ENCODE measurements at places on chromosomes 4 and X.

DNA sequence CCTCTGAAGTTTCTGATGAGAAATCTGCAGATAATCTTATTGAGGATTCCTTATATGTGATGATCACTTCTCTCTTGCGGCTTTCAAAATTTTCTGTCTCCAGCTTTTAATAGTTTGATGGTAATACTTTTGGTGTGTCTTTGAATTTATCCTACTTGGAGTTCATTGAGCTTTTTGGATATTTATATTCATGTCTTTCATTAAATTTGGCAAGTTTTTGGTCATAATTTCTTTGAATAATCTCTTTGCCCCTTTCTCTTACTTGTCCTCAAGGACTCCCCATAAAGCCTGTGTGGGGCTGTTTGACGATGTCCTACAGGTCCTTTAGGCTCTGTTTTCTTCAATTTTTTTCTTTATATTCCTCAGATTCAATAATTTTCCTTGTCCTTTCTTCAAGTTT, 11.3 kb upstream of the FAM47E start:
- no peak for DNase-seq

- DNase-seq: no peak
These were observed 104.5 kb upstream of the GATB start for GRCh38 chr4:151865312-151865711.

DNA sequence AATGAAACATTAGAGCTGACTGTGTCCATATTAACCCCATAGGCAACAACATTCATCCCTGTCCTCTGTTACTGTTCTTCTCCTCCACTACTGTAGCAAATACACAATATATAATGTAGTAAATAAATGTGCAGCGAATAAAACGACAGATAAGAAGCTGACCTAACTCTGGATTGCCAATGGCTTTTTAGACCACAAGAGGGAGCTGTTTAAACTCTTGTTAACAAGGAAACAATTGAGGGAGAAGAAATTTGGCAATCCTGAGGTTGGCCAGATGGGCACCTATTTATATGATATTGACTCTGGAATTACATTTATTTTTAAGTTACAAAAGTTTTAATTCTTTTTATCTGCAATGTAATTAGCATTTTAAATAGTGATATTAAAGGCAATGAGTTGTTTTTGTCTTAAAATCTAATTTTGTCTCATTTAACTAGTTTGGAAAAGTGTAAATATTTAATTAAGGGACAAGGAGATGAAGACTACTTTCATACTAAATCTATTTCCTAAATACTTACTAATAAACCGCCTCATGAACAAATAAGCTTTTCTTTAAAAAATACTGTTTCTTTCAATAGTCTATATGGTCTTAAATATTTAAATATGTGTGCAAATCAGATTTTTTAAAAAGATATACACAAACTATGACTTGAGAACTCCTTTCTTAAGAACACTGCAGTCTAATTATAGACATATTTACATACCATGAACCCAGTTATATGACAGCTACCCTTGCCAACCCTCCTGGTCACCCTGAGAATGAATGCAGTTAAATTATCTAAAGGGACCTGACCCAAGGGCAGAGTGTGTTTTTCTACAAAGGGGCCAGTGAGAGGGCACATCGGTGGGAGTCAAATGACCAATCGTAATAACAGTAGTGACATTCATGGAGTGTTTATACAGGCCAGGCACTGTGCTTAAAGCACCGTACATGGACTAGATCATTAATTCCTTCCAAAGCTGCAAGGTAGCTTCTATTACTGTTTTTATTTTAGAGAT, 52.9 kb upstream of the HPF1 start:
- DNase-seq: peak; percentile 48

GRCh38 chr4:102477657-102478056, 23.5 kb upstream of the NFKB1 start:
- no peak for DNase-seq

DNA sequence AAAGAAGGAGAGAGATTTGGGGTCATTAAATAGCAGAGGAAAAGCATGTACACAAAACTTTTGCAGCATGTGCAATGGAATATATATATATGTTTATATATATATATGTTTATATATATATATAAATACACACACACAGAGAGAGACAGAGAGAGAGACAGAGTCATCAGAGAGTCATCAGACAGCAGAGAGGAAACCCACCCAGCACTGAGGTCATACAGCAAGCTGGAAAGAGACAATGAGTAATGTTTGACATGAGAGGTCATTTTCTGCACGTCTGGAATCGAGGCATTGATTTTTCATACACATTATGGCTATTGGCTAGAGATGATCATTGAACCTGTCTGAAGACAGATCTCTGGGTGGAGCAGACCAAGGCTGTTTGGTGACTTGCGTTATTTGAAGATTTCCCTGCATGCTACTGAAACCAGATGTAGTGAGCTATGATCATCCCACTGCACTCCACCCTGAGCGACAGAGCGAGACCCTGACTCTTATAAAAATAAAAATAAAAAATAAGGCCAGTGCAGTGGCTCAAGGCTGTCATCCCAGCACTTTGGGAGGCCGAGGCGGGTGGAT, 48.8 kb upstream of the SHOX start:
- DNase-seq: no peak

GRCh38 chr4:23999714-24000469, 110.0 kb upstream of the PPARGC1A start:
- DNase-seq: no peak

GRCh38 chr4:151573474-151573873, 164.5 kb downstream of the FHIP1A start:
- no peak for DNase-seq

- no peak for DNase-seq
These were observed 350.9 kb downstream of the RPA4 start for GRCh38 chrX:97234471-97235081.

- DNase-seq: no peak
These were observed 12.4 kb upstream of the NKX1-1 start for GRCh38 chr4:1418494-1419285.

- no peak for DNase-seq
These were observed 120.7 kb downstream of the NEXMIF start for GRCh38 chrX:74804574-74804973.

DNA sequence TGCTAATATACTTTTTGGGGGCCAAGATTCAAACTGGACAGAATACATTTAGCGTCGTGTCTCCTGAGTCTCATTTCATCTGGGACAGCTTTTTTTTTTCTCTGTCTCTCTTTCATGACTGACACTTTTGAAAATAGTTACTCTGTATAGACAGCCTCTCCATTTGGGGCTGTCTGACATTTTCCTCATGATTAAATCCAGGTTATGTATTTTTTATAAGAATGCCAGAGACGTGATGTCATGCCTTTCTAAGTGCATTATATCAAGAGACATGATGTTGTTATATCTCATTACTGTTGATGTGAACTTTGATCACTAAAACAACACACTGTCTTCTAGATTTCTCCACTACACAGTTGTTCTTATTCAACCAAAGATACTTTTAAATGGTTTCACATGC, 199.0 kb downstream of the BANK1 start:
- no peak for DNase-seq

DNA sequence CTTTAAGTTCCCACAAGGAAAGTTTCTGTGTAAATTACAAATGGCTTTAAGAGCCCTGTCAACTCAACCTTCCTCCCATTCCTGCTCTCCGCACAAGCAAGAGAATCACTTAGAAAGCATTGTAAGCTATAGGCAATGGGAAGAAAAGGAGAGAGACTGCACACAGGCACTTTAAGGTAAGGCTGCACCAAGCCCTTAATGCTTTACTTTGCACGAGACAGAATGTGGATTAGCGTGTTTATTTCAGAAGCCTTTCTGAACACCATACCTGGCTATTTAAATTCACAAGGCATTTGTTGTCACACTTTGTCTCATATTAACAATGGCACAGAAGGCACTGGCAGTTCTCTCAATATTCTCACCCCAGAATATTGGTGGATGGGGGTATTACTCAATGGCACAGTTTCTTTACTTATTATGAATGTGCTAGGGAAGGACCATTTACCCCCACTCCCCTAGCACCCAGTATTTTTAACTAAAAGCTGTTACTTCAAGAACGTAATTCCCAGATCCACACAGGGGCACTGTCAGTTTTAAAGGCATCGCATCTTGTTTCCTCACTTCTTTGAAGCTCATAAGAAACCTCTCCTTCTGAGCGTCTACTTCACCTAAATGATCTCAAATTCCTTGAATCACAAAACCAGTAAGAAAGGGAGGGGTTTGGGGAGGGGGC, 150.0 kb downstream of the MAML3 start:
- no peak for DNase-seq

GRCh38 chr4:40515398-40516293, 114.0 kb downstream of the RBM47 start:
- no peak for DNase-seq

DNA sequence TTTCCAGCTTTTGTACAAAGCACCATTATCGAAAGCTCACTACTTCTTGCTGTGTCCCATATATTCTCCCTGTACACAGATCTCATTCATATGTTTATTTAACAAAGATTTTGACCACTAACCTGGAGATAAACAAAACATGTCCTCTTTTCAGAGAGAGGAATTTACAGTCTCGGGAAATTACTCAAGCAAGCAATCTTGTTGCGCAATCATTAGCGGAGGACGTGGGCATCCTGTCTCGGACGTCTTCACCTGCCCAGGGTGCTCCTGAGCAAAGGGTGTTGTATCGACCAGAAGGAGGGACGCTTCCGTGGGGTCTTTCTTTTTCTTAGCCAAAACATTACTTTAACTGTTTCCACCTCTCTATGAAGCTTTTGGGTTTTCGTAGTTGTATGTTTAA, 66.5 kb upstream of the CLCN4 start:
- no peak for DNase-seq

- DNase-seq: no peak
These were observed 43.0 kb upstream of the PDLIM5 start for GRCh38 chr4:94408549-94409374.

DNA sequence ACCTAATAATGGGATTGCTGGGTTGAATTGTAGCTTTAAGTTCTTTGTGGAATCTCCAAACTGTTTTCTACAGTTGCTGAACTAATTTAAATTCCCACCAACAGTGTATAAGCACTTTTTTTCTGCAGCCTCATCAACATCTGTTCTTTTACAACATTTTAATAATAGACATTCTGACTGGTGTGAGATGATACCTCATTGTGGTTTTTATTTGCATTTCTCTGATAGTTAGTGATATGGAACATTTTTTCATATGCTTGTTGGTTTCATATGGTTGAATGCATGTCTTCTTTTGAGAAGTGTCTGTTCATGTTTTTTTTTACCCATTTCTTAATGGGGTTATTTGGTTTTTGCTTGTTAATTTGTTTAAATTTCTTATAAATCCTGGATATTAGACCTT, 1718.9 kb downstream of the C4orf33 start:
- no peak for DNase-seq

DNA sequence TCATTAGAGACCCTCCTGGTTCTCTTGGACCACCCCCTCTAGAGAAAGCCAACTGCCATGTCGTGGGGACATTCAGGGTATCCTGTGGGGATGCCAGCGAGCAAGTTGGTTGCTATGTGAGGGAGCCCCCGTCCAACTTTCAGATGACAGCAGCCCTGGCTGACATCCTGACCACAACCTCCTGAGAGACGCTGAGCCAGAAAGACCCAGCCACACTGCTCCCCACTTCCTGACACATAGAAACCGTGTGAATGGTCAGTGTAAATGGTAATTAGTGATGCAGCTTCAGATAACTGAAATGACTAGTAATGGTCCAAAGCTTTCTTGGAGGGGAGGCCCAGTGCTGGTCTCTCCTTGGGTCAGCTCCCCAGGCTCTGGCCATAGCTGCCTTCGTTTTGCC, 10.8 kb downstream of the CLCN4 start:
- no peak for DNase-seq

DNA sequence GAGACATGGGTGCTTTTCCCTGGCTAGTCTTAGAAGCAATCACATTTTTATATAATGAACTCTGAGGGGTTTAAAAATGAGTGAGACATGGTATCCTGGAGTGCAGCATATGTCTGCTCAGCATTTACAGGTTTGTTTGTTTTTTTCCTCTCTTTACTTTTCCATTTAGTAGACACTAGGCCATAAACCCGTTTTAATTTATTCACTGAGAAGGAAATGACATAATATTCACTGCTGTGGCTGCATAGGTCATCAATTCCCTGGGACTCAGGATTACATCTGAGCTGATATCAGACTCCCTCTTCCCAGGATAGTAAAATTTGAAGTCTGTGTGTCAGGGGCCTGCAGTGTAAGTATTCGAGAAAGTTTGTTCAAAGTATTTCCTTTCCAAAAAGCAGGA, 178.9 kb upstream of the SPRY1 start:
- DNase-seq: no peak

DNA sequence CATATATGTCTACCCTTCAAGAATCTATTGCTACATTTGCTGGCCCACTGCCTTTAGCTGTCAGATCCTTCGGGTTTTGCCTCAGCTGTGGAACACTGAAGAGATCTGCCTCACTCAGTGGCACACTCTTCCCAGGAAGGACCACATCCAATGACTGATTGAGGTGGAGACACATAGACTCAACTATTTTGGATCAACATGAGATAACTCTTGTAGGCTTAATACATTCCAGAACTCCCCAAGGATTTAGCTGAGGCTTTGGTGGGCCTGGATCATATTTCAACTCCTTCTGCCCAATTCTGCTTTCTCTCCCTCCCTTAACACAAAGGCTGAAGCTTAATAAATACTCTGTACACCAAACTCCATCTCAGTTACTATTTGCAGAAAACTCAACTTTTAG, 100.5 kb downstream of the CORIN start:
- no peak for DNase-seq

DNA sequence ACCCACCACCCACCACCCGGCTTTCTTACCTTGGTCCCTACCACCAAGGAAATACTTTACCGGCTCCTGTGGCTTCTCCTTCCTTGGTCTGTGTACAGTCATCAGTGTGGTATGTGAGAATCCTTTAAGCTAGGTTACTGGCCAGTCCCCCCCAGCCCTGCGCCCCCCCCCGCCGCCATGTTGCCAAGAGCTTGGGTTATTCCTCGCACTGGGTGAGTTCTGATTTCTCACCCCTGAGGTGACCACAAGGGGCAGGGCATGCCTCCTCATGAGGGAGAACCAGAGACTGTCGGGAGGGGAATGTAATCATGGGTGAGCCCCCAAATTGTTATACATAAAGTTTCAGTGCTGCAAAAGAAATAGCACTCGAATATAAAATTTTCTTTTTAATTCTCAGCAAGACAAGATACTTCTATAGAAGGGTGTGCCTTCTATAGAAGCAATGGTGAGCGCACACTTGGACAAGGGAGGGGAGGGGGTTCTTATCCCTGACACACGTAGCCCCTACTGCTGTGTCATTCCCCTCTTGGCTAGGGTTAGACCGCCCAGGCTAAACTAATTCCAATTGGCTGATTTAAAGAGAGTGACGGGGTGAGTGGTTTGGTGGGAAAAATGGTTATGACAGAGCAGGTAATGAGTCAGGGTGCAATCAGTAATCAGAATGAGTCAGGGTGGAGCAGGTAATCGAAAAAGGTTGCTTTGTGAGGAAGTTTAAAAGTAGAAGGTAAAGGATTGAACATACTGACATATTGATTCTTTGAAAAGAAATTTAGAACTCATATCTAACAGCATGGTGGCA, 133.2 kb downstream of the KDM6A start:
- DNase-seq: no peak

DNA sequence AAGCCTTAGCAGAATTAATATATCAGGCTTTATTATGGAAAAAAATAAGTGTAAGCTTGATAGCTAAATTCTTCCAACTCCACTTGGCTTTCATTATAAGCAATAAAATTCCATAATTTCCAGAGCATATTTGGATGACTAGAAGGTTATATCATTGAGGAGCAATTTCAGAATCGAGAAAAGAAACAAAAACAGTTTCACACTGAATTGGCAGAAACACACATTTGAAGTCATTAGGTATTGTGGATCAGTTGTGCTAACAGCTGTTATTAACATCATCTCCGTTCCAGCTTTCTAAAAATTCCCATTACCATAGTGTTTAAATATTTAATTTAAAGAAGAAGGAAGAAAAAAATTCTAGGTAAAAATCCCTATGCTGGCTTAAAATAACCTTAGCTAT, 92.6 kb downstream of the ANTXR2 start:
- DNase-seq: no peak

Measured in CD4-positive, alpha-beta memory T cell (primary cell).